ENCODE measurements at places on chromosomes 11 and 22. TPM values are rescaled to one million over a fixed set of nuclear protein-coding genes. Genes with fewer than 3 reads are reported as not detected.

DNA sequence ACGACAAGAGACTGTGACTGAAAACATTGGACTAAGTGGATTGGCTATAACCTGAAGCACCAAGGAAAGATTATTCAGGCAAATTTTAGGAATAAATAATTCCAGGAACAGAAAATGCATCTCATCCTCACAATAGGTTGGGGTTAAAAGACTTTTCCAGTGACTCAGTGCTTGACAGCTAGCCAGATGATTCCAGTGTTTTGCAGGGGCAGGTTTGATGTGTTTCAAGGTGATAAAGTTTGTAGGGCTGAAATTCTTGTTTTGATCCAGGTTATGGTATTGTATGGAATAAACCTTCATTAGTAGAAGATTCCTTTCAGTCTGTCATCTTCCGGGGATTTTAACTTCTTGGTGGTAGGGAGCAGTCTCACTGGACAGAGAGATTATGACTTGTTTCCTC, 2.3 kb downstream of the EXT2 start:
- no peak for DNase-seq

DNA sequence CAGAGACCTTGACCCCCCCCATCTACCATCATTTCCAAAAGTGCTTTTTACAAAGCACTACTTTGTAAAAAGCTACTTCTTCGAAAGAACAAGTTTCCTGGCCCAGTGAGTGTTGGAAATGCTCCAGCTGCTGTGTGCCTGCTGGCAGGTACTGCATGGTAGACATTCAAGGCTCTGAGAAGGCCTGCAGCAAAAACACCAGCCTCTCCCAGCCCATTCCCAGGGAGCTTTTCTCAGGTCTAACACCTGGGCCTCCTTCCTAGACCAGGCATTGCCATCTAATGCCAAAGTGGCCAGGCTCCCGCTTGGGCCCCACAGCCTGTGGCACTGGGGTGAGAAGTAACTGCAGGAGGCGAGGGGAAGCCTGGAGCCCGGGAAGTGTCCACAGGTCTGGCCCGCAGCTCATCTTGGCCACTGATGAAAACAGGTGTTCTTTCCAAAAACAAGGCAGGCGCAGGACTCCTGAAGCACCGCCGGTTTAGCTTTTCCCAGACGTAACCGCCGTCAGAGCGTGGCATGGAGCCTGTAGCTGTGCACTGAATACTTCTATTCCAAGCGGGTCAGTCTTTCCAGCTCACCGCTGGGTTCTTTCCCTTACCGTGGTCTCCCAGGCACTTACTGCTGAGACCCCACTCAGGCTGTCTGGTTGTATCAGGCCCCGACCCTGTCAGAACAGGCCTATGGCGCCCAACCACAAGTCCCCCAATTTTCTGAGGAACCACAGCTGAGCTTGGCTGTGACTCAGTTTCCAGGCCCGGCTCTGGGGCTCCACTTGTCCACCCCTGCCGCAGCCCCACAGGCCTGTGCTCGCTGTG, 1.2 kb upstream of the TCIRG1 start:
- DNase-seq: peak; percentile 56

- DNase-seq: no peak
Measured at GRCh38 chr22:21031545-21032036, 770 bp downstream of the SLC7A4 start.

DNA sequence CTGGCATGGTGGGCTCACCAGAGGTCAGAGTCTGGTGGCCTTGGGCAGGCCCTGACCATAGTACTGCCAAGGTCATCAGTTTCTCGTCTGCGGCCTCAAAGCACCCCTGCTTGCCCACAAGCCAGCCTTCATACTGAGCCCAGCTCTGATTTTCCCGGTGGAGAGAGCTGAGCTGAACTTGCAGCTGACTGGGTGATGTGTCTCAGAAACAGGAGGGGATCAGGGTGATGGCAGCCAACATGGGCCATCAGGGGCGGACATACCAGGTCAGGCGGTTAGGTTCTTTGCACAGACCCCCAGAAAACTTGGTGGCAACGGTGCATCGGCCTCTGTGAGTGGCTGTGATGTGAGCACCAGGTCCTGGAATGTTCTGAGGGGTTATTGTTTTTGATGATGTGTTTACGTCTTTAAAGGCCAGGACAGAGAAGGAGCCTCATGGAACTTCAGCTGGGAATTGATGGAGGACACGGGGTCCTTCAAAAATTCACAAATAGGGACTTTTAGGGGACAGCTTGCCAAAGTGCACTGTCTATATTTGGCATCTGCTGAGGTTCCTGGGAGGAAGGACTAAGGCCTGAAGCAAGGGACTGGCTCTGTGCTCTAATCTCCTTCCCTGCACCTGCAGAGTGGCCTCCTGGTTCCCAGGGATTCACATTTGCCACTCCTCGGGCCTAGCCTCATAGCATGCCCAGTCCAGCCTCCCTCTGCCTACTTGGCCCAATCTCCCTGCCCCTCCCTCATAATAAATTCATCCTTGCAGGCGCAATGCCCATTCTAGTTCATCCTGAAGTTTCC, 131.2 kb downstream of the OSBP2 start:
- DNase-seq: no peak

DNA sequence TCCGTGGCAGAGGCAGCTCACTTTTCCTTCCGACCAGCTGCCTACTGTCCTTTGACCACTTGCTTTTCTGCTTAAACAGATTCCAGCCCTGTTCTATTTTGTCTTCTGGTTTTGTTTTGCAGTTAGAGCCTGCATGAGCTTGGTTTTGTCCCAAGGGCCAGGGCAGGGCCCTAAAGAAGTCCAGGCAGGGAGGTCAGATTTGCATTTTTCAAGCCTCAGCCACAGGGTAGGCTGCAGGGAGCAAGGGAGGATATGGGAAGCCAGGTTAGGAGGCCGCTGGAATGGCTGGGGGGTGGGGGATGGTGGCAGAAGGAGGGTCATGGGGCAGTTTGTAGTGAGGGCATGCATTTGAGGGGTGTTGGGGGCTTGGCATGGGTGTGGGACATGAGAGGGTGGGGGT, 23.1 kb downstream of the FADD start:
- no peak for DNase-seq

TREH gene
- not detected for total RNA-seq

DNA sequence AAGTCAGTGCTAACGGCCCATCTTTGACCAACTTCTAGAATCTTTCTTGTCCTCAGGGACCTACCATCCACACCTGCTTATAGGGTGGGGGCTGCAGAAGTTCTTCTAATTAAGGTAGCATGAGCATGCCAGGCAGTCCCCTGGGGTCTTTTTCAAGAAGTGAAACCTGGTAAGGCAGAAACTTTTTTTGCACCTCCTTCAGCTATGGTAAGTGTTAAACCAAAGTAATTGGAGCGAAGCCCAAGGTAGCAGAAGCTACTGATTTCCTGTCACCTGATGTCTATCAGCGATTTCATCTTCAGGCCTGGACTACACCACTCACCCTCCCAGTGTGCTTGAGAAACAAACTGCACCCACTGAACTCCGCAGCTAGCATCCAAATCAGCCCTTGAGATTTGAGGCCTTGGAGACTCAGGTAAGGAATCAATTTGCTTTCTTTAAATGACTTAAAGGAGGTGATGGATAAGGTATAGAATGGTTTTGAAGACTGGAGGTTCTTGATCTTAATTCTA, at the start of gene MS4A1:
Gene MS4A1, plus strand, starts transcription at position 317 of the 512 bp plus-strand sequence. CDS start 6,528 bp downstream, outside the sequence.
- DNase-seq: no peak

BAIAP2L2 gene
- total RNA-seq: under 0.01 TPM

DNA sequence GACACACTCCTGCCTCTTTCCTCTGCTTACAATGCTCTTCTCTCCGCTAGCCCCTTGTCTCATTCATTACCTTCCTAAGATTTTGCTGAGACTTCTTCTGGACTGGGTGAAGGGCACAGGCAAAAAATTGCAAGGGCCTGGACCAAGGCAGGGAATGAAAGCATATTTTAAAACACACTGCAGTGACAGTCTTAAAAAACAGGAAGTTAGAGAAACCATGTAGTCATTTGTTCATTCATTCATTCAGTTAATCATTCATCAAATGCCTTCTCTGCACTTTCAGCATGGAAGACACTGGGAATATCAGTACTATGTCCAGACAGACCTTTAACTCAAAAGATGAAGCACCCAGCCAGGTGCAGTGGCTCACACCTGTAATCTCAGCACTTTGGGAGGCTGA, 44.9 kb upstream of the SWAP70 start:
- no peak for DNase-seq

DNA sequence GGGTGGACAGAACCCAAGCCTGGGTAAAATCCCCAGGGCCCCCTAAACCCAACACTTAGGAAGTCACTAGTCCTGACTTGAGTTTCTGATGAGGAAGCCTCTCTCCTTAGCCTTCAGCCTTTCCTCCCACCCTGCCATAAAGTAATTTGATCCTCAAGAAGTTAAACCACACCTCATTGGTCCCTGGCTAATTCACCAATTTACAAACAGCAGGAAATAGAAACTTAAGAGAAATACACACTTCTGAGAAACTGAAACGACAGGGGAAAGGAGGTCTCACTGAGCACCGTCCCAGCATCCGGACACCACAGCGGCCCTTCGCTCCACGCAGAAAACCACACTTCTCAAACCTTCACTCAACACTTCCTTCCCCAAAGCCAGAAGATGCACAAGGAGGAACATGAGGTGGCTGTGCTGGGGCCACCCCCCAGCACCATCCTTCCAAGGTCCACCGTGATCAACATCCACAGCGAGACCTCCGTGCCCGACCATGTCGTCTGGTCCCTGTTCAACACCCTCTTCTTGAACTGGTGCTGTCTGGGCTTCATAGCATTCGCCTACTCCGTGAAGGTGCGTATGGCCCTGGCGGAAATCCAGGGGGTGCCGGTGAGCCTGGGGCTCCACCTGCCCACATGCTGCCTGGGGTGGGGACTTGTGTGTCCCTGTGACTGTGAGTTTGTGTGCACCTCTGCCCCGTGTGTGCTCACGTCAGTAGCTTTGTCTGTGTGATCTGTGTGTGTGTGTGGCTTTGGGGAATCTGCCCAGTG, at the start of gene IFITM1:
Gene IFITM1, plus strand, starts transcription at position 254 of the 767 bp plus-strand sequence. Its CDS starts 131 bp downstream, at position 385.
- DNase-seq: no peak

DNA sequence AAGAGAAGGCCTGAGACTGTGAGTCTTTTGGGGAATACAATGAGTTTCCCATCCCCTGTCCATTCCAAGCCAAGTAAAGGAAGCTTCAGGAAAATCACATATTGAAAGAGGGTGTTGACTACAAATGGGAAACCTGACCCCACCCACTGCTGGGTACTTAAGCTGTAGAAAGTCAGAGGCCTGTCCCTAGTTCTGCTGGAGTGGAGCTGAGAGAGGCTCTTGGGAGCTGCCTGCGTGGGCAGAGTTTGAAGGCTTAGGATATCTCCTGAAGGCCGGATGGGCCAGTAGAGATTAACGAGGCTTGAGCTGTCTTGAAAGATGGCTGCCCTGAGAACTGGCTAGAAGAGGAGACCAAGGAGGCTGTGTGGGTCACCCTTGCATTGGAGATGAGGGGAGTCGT, 176.2 kb upstream of the NECTIN1 start:
- no peak for DNase-seq

GRCh38 chr11:7060868-7061267, 27.9 kb upstream of the RBMXL2 start:
- no peak for DNase-seq

- peak; percentile 30 for DNase-seq
Measured at GRCh38 chr22:43446916-43447315, 35.1 kb downstream of the MPPED1 start.

DNA sequence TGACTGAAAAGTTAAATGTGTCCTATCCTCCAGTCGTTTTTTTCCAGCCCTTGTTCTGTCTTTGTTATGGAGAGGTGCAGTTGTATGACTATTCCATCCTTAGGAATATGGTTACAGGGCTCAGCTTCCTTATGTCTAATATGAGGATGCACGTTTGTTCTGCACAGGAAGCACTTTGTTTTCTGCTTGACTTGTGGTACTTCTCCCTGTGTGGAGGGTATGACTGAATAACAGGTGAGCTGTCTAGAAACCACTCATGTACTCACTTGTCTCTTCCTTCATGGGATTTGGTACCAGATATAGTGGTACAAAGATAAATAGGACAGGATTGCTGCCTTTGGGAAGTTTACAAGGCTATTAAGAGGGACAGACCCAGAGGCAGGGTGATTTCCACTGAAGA, 17.4 kb downstream of the CABIN1 start:
- DNase-seq: peak; percentile 55

DNA sequence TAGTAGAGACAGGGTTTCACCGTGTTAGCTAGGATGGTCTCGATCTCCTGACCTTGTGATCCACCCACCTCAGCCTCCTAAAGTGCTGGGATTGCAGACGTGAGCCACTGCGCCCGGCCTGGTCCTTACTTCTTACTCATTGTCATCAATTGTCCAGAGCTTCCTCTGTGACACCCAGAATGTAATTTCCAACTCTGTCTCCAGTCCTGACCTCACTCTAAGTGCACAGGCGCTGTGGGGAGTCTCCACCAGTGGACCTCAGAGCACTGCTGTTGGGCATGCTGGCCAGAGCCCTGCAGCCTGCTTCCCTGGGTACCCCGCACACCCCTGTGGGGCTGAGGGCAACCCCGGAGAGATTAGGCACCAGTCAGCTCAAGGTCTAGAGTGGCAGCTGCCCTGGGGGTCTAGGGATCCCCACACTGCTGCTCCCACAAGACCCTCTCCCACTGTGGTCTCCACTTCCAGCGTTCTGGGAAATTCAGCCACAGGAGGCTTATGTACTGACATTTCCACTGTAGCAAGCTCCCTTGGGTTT, 1140.3 kb downstream of the TBC1D22A start:
- no peak for DNase-seq

DNA sequence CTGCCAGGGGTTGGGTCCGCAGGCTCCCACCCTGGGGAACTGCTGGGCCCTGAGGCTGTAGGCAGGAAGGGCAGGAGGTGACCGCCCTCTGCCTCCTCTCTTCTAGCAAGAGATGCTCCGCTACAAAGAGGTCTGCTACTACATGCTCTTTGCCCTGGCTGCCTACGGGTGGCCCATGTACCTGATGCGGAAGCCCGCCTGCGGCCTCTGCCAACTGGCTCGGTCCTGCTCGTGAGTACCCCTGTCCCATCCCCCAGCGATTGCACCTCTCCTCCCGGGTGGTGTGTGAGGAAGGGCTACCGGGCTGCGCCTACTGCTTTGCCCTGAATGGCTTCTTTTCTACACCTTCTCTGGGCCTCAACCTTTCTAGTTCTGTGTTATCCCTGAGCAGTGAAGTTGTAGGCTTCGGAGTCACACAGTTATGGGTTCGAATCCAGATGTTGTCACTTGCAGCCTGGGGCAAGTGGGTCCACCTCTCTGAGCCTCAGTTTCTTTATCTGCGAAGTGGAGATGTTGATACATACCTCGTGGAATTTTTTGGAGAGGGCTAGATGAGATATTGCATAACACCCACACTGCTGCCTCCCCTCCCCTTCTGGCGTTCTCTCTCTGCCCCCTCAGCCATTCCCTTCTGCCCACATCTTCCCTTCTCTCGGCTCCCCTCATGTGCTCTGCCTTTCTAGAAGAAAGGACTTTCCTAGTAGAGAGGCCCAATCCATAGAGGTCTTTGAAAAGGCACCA, 21.1 kb upstream of the MYRF start:
- DNase-seq: no peak

All from lung microvascular endothelial cell (primary cell).